WTC11 (cell line): ENCODE measurements at places on chromosomes 1 and 21. TPM values are rescaled to one million over a fixed set of nuclear protein-coding genes. Genes with fewer than 3 reads are reported as not detected.

COL6A2 gene
- 111 to 138 TPM (median 138 TPM) in 3 replicates for total RNA-seq

DNA sequence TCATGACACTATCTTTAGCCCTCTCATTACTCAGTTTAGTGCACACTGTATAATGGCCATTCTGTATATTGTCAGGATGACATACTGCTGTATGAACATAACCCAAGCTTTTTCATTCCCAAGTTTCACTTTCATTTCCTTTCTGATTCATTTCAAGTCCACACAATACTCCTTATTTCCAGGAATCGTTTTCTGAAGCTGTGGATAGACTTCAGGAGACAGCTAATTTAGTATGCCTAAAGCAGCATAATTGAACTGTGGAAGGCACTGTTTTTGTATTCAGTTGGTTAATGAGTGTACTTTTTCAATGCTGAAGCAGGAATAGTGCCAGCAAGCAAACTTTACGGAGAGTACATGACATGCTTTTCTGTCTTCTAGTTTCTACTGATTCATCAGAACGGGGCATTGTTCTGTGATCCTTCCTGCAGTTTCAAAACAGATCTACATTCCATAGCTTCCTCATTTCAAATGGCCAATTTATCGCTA lies 578.5 kb upstream of the ZP4 start:
- no peak for DNase-seq

GRCh38 chr1:246126580-246126979 lies 380.5 kb downstream of the SMYD3 start:
- DNase-seq: no peak

PAPPA2 gene
- total RNA-seq: 0.27 to 0.74 TPM (median 0.60 TPM) in 3 replicates

- DNase-seq: no peak
Observed at GRCh38 chr1:59880735-59881134, 45.8 kb downstream of the CYP2J2 start.

GRCh38 chr1:229869687-229870086 lies 197.4 kb upstream of the GALNT2 start:
- DNase-seq: no peak

GRCh38 chr1:19942088-19942487 lies 18.7 kb upstream of the PLA2G2E start:
- DNase-seq: no peak

DNA sequence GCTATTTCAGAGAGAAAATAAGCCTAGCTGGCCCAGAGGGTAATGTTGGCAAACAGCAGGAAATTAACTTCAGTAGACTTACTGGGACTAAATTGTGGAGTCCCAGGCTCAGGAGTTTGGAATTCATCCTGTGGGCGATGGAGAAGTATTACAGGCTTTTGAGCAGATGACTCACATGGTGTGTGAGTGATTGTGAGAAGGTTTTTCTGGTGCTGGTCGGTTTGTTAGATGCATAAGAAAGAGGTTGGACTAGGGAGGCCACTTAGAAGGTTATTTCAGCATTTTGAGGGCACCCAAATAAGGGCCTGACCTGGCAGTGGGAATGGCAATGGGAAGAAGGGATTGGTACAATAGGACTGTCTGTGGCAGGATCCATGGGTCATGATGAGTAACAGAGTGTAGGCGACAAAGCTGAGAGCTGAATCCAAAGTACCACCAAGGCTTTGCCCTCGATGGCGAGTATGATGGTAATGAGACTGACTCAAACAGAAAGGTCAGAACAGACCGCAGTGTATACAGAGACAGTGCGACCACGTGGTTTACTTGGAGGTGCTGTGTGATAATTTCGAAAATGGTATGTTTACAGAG lies 69.2 kb upstream of the KIF26B start:
- no peak for DNase-seq

- peak; percentile 26 for DNase-seq
Observed at GRCh38 chr1:24535021-24535424, 20.9 kb upstream of the NCMAP start.

DNA sequence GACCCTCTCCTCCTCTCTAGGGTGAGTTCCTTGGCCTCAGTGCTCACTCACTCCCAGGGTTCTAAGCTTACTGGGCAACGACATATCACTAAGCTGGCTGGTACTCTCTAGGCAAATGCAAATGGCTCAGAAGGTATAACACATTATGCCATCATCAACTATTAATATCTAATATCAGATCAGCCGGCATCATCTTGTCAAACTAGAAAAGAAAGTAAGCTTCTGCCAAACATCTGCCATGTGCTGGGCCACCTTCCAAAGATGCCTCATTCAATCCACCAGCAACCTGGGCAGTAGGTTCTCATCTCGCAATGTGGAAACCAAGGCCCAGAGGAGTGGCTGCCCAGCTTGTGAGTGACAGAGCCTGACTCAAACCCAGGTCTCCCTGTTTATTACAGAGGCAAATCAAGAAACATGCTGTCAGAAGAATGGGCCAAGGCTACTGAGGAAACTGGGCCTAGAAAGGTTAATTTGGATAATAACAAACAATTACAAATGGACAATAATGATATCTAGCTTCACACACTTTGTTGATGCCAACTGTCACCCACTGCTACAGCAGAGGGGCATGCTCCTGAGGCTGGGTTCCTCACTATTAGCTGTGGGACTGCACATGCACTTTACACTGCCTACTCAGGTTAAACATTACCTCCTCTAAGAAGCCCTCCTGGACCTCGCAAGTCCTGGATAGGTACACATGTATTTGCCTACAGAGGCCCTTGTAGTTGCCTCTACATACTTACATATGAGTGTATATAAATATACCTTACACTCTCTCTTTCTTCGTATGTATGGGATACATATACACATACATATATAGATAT lies 183.3 kb upstream of the JUN start:
- no peak for DNase-seq

GRCh38 chr21:34086887-34087306 lies 13.5 kb downstream of the MRPS6 start:
- no peak for DNase-seq

GRCh38 chr1:51930329-51930728 lies 51.8 kb upstream of the NRDC start:
- no peak for DNase-seq

DNA sequence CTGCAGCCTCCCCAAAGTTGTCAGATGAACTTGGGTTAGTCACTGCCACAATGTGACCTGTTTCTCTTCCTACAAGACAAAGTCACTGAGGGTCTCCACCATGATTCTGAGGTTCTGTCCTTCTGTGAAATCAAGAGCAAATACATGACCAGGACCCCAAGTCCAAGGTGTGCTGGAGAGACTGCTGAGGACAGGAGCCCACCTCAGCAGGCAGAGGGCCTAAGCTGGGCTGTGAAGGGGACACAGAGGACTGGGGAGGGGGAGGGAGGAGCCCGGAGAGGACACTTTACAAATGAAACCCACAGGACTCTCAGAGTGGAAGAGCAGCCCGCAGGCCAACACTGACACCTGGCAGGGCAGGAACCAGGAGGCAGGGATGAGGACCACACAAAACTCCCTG lies 3.3 kb downstream of the PGLYRP3 start:
- DNase-seq: no peak

DNA sequence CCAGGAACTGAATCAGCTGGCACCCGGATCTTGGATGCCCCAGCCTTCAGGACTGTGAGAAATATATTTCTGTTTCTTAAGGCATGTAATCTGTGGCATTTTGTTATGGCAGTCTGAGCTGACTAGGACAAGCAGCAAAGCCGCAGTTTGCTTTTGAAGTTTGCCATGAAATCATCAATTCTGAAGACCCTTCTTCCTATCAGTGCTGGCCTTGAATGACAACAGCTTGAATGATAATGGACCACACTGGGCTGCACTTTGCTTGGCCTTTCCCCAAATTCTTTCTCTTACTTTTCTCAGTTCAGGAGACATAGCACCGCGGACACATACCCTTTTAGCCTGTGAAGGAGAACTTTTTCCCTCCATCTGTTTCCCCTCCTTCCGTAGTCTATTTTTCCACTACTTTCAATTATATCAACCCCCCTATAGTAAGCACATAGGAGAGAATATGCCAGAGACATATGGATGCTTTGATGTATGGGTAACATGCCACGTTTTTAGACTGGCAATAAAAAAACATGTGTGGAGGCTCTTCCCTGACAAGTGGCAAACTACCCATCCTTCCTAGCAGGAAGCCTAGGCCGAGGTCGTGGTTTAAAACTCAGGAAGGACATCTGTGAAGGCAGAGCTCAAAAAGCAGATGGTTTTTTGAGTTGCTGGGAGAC lies 42.9 kb downstream of the HLX start:
- no peak for DNase-seq

SLAMF7 gene
- total RNA-seq: 0.07 to 0.15 TPM in 2 of 3 replicates, not detected in the other

KRTAP12-2 gene
- 0.25 TPM in 1 of 3 replicates, not detected in the others for total RNA-seq

DNA sequence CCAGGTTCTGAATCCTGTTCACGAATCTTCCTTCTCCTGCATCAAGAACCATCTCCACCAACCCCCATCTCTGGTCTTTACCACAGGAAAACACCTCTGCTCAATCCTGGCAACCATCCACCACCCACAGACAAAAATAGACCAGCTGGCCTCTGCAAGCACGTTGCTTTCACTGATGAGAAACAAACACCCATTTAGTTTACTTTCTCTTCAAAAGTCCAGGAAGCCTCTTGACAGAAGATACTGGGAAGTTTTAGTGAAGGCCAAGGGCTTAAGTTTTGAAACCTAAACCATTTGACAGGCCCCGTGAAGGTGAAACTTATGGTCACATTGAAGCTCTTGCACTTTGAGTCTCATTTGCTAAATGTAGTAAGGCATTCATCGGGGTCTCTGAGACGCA lies 122.6 kb upstream of the PPP2R5A start:
- DNase-seq: no peak

KLHDC9 gene
- total RNA-seq: 5.8 to 8.7 TPM (median 8.7 TPM) in 3 replicates

DNA sequence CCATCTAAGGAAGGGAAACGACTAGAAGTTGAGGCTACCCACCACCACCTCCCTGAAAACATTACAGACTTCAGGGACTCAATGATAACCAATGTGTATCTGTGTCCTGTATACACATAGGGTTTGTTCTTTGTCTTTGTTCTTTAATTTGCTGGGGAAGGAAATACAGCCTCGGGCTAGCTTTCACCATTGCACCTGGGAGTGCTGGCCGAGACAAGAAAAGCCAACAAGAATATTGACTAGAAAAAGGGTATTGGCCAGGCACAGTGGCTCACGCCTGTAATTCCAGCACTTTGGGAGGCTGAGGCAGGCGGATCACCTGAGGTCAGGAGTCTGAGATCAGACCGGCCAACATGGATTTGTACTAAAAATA lies 50.4 kb downstream of the MDM4 start:
- no peak for DNase-seq

PCSK9 gene
- 47.9 to 73.2 TPM (median 49.3 TPM) in 3 replicates for total RNA-seq

HEYL gene
- 2.3 to 3.6 TPM (median 3.2 TPM) in 3 replicates for total RNA-seq

- DNase-seq: no peak
Observed at GRCh38 chr1:228542981-228543380, 55.8 kb downstream of the RNF187 start.

- no peak for DNase-seq
Observed at GRCh38 chr1:17669866-17670451, 85.2 kb upstream of the ACTL8 start.

GRCh38 chr1:178300352-178300699 lies 196.4 kb downstream of the CLEC20A start:
- DNase-seq: no peak

DNA sequence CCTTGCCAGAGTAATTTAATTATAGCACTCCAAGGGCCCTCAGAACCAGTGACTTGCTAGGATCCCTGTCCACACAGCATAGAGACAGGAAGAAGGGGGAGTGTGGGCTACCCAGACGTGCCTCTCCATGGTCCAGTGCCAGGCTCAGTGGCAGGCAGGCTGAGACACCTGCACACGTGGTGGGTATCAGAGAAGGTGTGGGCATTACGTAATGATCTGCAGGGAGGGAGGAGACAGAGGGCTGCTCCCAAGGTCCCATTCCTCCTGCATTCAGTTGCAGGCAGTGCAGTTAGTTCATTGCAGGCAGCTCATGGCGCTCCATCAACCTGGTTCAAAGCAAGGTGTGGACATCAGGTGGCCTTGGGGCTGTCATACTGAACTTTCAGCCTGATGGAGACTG lies 49.9 kb downstream of the C8B start:
- no peak for DNase-seq

- no peak for DNase-seq
Observed at GRCh38 chr21:37547615-37548200, 181.1 kb downstream of the DYRK1A start.

SAMD11 gene
- total RNA-seq: 1.7 to 2.7 TPM (median 2.3 TPM) in 3 replicates
